AG04450 (cell line): ENCODE measurements at places on chromosomes 13 and 19.

DNA sequence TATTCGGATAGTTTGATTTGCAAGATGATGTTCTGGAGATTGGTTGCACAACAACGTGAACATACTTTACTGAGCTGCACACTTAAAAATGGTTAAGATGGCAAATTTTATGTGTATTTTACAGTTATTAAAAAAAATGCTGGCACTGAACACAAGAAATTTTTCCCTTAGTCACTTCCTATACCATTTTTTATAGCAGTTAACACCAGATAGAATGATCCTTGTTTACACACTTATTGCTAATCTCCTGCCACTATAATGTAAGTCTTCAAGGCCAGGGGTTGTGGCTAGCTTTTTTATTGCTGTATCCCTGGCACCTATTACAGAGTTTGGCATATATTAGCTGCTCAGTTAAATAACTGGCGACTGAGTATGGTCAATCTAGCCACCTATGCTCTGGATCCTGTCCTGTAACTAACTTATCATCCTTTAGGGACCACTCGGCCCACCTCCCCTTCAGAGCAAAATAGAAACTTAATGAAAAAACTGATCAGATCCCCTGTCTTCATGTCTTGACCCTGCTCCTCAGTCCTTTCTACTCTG is 2.0 kb upstream of the EBPL start:
- no peak for DNase-seq

GRCh38 chr19:8206147-8207087 is 2.8 kb upstream of the CERS4 start:
- no peak for DNase-seq

DNA sequence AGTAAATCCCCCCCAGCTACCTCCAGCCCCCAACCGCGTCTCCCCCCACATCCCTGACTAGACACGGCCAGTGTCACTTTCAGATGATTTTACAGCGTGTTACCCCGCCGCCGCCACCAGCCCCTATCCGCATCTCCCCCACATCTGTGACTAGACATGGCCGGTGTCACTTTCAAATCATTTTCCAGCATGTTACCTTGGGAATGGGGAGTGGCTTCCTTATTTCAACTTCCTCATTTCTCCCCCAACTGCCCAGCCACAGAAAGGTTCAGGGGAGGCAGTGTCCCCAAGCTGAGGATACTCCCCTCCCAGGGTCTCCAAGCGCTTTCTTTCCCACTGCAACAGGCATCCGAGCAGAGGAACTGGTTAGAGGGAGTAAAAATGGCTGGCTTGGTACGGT is 18.4 kb downstream of the ADGRL1 start:
- no peak for DNase-seq

DNA sequence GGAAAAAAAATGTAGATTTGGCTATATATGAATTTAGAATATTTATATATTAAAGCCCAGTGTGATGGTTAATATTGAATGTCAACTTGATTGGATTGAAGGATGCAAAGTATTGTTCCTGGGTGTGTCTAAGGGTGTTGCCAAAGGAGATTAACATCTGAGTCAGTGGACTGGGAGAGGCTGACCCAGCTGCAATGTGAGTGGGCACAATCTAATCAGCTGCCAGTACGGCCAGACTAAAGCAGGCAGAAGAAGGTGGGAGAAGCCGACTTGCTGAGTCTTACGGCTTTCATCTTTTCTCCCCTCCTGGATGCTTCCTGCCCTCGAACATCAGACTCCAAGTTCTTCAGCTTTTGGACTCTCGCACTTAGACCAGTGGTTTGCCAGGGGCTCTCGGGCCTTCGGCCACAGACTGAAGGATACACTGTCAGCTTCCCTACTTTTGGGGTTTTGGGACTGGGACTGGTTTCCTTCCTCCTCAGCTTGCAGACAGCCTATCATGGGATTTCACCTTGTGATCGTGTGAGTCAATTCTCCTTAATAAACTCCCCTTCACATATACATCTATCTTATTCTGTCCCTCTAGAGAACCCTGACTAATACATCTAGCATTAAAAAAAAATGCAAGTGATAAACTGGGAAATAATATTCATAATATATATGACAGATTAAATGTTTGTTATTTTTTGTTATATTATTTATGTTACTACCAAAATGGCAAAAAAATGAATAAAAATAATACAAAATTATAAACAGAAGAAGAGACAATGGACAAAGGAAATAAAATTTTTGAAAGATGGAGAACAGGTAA is 122.4 kb downstream of the DLEU7 start:
- no peak for DNase-seq

- no peak for DNase-seq
These were observed 452.6 kb downstream of the DIAPH3 start for GRCh38 chr13:59710996-59711701.

- DNase-seq: no peak
These were observed 349.1 kb downstream of the LIG4 start for GRCh38 chr13:107866032-107866940.

- no peak for DNase-seq
These were observed 202.1 kb downstream of the KLF12 start for GRCh38 chr13:73932091-73932490.

DNA sequence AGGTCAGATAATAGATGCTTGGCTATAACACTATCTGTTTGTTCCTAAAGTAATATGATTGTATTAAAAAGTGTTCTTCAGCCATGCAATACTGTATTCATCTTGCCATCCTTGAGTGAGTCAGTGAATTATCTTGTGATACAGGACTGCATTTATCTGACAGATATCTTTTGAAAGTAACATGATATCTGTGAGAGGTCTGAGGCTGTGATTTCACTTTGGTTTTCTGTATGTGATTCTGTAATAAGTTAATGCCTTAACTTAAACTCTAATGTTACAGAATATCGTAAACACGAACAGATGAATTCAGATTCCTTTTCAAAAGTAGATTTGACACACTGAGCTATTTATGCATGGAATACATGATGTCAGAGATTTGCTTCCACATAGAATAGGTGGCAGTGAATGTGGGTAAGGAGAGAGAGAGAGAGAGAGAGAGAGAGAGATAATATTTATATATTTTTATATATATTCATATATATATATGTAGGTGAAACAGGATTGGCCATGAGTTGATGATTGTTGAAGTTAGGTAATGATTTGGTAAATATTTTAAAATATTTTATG is 97.9 kb upstream of the RNF113B start:
- peak; percentile 49 for DNase-seq

- DNase-seq: no peak
These were observed 6.9 kb downstream of the KCTD12 start for GRCh38 chr13:76879203-76879882.

- no peak for DNase-seq
These were observed 311.7 kb downstream of the TBC1D4 start for GRCh38 chr13:75170311-75170710.

- no peak for DNase-seq
These were observed 5.0 kb downstream of the ELAVL3 start for GRCh38 chr19:11475861-11476260.

- DNase-seq: no peak
These were observed 62.4 kb downstream of the URI1 start for GRCh38 chr19:30004403-30004802.

DNA sequence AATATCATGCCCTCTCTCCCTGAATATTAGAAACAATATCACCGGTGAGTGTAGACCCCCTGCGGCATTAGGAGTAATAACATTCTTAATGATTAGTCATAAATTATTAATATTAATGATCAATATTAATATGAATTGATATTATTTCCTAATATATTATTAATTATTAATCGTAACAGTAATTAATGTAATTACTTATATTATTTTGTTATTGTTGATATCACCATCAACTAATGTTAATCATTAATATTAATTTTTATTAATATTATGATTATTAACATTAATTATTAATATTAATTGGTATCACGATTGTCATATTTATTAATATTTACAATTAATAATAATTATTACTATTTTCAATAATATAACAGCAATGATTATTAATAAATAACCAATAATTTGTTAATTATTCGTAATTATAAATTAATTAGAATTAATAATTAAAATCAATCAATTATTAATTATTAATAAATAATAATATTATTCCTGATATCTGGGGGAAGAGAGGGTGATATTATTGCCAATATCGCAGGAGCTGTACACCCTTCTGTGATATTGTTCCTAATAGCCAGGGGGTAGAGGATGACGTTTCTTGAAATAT is 528.8 kb upstream of the PCDH20 start:
- DNase-seq: no peak

DNA sequence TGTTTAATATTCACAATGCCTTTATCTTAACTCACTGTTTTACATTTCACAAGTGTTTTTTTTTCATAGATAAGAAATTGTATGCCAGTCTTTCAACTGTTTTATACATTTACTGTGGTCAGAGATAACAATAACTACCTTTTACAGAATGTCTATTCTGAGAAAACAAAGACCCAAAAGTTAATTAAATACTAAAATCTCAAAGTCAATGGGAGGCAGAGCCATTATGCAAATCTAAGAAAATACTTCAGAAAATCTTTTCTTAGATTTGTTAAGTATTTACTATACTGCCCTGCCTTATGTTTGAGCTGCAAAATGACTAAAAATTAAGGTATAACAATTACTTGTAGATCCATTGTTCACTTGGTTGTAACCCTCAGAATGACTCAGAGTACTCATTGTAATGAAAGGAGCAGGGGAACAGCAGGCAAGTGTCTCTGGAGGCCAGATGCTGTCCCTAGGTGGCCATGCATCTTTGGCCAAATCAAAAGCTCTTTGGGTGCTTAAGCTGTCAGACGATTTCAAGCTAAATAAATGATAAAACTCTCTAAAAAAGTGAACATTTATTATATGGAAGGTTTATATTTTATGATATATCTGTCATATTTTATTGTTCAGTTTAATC is 770.1 kb upstream of the PCDH20 start:
- DNase-seq: no peak

- DNase-seq: peak; percentile 64
These were observed 136.3 kb upstream of the SERP2 start for GRCh38 chr13:44237276-44237767.

DNA sequence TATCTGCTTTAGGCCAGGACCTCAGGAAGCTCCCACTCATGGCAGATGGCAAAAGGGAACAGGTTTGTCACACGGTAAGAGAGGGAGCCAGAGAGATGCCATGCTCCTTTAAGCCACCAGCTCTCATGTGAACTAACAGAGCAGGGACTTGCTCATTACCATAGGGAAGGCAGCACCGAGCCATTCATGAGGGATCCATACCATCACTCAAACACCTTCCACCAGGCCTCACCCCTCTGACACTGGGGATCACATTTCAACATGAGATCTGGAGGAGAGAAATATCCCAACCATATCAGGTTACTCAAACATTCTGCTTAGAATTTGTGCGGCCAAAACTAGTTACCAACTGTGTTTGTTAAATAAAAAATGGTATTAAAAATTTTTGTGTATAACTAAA is 427.0 kb downstream of the UQCRFS1 start:
- DNase-seq: no peak

- DNase-seq: peak; percentile 95
These were observed 1092.3 kb downstream of the EFNB2 start for GRCh38 chr13:105442949-105443699.

DNA sequence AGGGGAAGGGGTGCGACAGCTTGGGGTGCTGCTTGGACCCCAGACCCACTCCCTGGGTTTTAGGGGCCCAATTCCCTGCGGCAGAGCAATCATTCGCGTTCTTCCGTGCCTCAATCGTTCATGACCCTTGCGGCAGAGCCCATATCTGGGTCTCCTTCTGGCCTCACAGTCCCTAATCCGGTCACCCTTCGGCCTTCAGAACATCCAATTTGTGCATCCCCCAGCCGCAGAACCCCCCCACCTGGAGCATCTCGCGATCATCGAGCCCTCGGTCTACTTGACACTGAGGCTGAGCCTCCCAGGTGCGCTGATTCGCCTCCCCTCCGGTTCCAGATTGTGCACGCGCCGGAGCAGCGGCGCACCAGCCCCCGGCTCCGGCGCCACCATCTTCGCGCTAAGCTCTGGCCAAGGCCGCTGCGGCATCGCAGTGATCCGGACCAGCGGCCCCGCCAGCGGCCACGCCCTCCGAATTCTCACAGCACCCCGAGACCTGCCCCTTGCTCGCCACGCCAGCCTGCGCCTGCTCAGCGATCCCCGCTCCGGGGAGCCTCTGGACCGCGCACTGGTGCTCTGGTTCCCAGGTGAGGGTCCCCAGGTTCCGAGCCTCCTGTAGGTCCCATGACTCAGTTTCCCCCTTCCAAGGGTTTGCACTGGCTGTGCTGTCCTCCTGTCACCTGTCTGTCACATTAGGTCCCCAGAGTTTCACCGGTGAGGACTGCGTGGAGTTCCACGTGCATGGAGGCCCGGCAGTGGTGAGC is 501 bp downstream of the GTPBP3 start:
- DNase-seq: no peak

DNA sequence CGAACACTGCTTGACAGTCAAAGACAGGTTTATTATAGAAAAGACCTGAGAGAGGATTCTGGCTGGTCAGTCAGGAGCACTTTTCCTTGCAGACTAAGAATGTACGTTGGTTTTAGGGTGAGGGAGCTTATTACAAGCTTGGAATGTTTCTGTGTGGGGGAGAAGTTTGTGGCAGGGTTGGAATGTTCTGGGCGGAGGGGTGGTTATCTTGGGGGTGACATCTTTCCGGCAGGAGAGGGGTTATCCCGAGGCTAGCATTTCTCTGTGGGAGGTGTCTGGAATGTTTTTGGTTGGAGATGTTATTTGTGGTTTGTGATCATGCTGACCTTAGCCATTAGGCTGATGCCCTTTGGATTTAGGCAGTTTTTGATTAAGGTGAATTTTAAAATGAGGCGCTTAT is 61.8 kb downstream of the ZNF136 start:
- DNase-seq: no peak

- DNase-seq: no peak
These were observed 39.5 kb upstream of the WASF3 start for GRCh38 chr13:26517936-26518335.

DNA sequence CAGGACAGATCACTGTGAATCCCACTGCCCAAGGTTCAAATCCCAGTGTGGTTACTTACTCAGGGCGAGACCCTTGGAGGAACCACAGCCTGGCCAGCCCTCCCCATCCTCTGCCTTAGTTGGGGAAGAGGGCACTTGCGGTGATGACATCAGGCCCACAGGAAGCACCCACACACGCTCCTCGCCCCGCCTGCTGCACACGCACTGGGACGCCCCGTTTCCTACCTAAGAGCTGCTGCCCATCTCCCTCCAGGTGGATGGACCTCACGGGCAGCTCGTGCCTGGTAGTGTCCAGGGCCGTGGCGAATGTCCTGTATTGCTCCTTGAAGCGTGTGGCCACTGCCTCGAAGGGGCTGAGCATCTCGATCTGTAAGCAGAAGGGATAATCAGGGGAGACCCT is 19.6 kb downstream of the HAUS8 start:
- DNase-seq: no peak

DNA sequence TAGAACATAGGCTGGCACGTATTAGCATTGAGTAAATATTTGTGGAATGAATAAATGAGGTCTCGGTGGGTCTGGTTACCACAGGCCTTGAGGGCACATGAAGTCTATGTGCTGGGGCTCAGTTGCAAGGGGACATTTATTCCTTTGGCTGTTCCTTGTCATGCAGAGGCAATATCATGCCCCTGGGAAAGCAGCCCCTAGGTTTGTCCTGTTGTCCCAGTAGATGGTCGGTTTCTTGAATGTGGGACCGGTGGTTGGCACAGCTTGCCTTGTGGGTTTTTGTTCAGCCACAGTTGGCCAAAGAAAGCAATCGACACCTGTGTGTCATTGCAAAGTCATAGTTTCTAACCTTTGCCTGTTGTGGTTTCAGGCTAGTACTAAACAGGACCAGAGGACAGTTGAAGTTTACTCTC is 24.7 kb upstream of the GPR183 start:
- DNase-seq: no peak
